ENCODE measurements at places on chromosomes 1 and 21.
A peak's percentile ranks its signal among the peaks of the same experiment; 100 is the strongest.

DNA sequence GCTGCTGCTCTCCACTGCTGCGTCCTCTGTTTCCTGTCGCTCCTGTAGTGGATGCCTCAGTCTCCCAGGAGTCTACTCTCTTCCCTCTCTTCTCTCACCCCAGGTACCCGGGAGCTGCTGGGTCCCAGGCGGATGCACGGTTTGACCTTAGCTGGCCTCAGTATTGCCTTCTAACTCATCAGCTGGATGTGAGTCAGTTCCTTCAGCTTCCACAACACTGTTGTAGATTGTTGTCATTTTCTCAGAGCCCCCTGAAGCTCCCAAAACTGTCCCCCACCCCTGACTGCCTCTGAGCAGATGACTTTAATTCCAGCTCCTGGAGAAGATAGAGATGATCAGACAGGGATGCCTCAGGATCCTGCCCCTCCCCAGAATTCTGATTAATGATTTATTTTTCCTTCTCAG is 7.2 kb downstream of the CNIH3 start:
- peak; percentile 85 for DNase-seq

DNA sequence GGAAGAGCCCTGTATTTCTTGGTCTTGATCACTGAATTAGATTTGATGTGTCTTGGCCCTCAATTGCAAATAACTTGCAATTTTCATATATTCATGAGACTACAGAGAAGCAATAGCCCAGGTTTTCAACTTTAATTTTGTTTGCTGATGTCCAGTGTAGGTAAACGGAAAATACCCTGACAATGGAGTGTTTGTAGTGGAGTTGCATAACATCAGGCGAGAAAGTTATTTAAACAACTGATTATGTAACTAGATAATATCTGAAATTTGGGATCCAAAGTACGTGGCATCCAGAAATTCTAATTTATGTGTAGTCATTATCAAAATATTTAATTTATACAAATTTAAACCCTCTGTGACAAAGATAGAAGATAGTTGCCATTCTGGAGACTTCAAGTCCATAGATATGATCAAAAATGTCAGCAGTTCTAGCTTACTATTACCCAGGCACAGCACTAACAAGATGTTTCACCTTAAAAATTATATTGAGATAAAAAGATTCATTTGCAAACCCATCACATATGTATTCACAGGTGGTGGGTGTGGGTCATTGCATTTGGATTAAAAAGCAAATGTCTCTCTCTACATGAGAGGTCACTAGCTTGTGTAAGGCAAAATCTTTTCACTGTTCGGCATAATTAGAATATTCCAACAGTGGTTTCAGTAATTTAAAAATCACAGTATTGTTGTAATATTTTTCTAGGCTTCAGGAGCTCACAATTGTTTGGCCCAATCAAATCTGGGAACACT is 150.7 kb downstream of the KCTD3 start:
- no peak for DNase-seq

DNA sequence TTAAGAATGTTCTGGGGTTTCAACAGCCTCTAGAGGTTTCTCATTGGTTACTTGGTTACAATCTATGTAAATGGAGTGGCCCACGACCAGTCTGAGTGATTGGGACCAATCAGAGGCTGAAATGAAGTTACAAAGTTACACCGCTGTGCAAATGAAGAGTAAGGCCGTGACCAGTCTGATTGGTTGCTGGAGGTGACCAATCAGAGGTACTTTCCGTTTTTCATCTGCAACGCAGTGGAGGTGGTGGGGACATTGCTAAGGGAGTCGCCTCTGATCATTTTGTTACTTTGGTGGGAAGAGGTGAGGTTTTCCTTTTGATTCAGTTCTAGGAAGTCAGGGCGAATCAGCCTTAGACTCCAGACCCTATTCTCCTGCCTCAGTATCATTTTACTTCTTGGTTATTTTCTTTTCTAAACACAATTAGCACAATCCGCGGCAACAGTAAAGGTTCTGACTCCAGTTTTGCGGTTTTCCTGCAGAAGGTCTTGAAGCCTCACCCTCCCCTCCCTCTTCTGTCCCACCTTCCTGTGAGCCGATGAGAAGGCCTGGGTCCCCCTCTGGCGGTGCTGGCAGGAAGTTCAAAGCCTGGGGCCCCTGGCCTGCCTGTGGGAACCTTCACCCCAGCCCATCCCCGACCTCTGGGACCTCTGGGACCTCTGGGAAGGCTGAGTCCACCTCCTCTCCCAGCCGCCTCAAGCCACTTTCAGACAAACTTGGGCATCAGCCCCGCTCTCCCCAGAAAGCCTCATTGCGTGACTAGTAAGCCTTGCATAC is 38.7 kb upstream of the TTC34 start:
- no peak for DNase-seq

- no peak for DNase-seq
Measured at GRCh38 chr1:193520472-193520871, 334.1 kb upstream of the B3GALT2 start.

- peak; percentile 43 for DNase-seq
Measured at GRCh38 chr21:33384841-33385331, 18.3 kb upstream of the IFNGR2 start.

DNA sequence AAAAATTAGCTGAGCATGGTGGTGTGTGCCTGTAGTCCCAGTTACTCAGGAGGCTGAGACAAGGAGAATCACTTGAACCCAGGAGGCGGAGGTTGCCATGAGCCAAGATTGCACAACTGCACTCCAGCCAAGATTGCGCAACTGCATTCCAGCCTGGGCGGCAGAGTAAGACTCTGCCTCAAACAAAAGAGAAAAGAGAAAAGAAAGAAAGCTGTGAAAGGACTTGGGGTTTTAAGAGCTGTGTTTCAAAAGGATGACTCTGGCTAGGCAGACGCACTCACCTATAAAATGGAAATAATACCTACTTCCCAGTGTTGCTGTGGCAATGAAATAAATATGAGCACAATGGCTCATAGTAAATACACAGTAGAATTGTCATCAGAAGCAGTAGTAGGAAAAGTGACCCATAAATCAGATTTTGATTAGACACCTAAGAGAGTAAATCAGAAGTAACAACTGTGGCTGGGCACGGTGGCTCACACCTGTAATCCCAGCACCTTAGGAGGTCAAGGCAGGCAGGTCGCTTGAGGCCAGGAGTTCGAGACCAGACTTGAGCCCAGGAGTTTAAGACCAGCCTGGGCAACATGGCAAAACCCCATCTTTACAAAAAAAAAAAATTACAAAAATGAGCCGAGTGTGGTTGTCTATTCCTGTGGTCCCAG is 45.9 kb upstream of the PUM1 start:
- peak; percentile 34 for DNase-seq

GRCh38 chr1:227785805-227786671 is 29.4 kb upstream of the PRSS38 start:
- DNase-seq: no peak

DNA sequence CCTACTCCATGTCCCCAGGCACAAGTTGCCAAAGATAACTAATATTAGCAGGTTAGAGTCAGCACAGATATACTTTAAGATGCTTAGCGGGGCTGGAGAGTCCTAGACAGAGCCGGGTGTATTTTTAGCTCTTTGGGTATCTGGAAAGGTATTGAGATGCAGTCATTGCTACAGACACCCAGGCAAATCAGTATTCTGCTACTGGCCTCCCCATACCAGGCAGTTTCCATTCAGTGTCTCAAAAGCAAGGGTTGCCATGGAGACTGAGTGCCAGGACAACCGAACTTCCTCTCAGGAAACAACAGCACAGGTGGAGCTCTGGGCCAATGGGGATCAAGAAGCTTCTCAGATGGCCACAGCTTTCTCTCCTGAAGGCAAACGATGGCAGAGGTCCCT is 45.3 kb downstream of the KCNC4 start:
- no peak for DNase-seq

DNA sequence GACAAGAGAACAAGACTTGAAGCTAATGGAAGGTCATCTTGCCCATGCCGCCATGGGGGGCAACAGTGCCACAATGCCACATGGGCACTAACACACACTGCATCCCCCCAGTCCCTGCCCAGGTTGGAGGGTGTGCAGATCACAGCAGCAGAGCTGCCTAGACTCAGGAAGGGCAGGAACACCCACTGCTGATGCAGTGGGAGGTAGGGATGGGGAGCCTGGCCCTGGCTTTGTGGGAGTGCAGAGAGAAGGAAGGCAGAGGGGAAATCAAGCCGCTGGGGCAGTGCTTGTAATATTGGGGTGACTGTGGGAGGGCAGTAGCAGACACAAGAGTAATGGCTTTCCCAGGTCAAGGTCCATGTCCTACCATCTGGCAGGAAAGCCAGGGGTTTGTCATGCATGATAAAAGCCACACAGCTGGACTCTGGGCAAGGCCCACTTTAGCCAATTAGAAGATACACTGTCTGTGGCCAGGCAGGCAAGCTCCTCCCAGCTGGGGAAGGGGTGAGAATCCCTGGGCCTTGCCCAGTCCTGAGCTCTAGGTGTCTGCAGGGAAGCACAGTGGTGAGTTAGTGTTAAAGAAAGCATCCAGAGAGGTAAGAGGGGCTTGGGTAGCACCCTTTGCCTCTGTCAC is 25.4 kb upstream of the MEF2D start:
- DNase-seq: no peak

DNA sequence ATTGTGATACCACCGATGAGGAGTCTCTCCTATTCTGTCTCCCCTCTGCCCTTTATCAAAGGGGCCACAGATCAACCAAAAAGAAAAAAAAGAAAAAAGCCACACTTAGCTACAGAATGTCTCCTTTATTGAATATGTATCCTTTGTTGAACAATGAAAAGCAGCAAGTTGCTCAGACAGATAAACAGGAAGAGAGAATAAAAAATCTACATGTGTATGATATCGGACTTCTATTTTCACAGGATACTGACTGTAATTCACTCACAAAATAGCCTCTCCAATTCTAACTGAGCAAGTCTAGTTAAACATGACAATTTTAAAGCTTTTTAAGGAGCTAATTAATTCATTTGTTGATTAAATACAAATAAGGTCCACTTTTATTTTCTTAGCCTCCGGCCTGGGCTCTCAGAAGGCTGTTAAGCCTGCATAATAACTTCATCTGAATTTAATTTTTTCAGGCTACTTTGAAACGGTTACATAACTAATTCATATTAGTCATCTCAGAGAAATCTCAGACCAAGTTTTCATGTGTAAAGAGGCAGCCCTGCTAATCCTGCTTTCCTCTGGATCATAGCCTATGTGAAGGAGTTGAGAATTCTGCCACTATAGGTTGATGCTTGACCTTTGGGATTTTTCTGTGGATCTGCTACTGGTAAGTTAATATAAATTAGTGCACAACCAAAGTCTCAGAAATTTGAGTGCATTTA is 304.1 kb upstream of the NR5A2 start:
- peak; percentile 18 for DNase-seq

DNA sequence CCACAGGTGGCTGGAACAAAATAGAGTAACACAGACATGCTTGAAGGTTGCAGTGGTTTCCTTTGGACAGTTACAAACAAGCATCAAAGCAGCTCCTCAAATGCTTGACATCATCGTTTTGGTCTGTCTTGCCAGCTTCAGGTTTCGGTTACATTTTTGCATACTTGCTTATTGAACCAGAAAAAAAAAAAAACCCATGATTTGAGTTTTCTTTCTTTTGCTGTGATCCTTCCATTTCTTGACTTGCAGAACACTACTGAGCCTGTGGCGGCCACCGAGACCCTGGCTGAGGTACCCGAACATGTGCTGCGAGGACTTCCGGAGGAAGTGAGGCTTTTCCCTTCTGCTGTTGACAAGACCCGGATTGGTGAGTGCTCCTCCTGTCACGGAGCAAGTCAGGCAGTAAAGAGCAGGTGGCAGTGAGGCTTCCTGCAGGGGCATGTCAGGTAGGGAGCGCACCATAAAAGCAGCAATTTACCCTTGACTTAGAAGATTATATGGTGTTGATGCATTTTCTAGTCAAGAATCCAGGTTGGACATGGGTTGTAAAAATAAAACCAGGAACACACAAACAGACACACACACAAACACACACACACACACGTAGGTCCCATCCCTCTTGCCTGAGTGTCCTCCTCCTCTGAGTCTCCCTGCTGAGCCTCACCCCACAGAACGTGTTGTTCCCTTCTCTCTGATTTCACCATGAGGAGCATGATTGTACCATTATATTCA is 30.9 kb downstream of the PRDM2 start:
- DNase-seq: peak; percentile 53

DNA sequence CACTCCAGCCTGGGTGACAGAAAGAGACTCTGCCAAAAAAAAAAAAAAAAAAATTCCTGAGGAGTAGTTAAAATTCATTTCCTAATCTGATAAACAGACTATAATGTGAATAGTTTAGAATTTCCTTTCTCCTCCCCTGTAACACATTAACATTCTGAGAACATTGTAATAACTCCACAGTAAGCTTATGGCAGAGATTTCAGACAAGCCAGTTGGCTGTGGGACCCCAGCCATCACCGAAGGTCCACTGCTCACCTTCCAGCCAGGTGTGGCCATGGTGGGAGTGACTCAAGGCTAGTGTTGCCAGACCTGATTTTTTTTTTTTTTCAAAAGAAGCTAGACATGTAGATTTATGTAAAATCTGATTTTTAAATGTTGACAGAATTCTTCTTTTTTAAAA is 11.8 kb downstream of the KANK4 start:
- DNase-seq: no peak

DNA sequence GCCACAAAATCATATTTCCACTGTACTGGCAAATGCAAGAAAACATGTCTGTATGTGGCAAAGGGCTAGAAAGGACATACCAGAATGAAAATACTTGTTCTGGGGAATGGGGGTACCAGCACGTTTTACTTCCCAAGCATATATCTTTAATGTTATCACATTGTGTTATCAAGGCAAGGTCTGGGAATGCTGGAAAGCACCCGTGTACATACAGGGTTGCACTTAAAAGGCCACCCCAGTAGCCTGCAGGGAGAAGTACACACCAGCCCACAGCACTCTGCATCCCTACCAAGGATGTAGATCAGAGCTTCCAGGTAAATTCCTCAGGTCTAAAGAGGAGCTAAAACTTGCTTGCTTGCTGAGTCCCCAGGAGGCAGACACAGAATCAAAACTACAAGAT is 381.8 kb downstream of the RRAGC start:
- DNase-seq: no peak

DNA sequence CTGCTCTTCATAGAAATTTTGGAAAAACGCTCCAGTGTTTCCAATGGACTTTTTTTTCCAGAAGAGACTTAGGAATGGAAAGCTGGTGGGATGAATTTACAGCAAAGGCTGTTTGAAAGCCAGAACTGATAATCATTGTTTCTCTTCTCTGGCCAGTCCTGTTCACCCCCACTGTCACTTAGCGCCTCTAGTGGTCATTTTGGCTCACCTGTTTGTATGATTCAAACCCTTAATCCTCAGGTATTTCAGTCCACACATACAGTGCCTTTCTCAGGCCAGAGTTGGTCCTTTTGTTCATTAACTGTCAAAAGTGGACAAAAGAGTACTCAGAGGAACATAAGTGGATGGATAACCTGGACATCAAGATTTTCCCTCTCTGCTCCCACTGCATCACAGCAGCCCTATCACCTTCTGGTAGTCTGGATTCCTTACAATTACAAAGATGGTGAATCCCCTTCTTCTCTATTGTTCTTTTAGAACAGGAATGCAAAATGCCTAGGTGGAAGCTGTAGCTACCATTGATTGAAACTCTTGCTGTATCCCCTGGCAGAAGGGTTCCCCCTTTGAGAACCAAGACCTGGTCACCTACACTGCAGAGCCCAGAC is 177.6 kb upstream of the OLFM3 start:
- DNase-seq: no peak

Data from IMR-90 (cell line).